ENCODE measurements at places on chromosomes 1 and 21.

DNA sequence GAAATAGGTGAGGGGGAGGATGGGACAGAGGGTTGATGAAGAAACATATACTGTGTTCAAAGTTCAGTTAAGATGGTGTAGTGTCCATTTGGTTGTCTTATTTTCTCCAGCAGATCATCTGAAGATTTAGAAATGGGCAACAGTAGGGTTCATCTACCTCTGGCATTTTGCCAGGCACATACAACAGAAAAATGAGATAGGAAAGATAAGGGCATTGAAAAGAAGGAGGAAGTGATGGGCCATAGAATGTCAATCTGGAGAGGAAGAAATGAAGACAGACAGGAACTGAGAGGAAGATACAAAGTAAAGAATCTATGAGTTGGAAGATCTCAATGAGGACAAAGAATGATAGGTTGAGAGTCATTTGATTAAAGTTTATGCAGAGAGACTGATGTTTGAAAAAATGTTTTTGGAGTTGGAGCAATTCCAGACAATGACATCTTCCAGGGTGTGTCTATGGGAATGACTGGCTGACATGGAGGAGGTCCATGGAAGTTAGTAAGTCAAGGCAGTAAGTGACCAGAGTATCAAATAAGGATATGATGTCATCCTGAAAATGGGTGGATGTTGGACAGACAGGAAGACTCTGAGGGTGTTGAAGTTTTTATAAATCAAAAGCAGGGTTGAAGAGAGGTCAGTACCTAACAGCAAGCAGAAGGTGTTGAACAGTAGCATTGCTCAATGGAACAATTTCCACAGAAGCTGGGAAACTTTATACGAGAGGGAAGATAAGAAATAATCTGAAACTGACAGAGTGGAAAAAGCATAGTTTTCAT, 18.7 kb upstream of the CD55 start:
- no peak for DNase-seq

GRCh38 chr1:109388208-109388711, 9.5 kb downstream of the SORT1 start:
- no peak for DNase-seq

DNA sequence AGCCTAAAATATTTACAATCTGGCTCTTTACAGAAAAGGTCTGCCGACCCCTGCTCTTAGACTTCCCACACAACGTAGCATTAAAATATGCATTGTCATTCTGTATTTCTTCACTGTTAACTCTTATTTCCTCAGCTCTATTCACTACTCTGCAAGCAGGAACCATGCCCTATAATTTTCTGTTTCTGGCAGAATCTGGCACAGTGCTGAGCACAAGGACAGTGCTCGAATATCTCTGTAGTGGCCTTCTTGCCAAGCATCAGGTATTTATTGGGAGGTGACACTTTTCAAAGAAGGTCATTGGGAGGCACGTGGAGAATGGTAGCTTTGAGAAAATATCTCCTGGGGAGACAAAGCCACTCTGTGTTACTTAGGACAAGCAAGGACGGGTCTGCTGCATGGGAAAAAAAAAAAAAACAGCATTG, 77.9 kb downstream of the PSMG1 start:
- DNase-seq, result no peak

DNA sequence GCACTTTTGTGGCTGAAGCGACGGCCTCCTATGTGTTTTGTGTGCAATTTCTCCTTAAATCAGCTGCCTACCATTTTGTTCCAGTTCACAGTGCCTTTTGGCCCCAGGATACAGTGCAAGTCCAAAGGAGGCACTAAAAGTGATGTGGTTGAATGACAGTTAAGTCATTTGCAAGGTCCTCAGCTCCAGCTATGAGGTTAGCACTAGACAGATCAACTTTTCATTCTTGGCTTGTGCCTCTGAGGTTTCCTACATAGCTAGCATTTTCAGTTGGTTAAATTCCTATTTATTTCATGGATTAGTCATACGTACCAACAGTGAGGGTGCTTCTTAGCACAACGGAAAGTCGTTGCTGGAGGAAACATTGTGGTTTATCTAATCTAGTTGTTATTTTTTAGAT, 59.3 kb upstream of the NTPCR start:
- DNase-seq, result no peak

DNA sequence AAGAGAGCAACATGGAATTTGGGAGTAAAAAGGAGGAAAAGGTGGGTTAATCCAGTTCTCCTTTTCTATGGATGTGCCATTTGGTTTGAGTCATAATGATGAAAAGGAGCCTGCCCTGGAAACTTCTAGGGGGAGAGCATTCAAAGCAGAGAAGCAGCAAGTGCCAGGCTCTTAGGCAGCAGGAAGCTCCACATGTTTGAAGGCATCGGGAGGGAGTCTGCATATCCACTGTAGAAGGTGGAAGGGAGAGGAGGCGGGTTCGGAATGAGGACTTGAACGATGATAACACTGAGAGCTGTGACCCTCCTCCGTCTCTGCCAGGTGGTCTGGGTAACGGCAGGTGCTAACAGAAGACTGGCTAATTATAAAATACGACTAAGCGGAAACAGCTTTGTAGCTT, 128.2 kb downstream of the RYR2 start:
- DNase-seq, result no peak

GRCh38 chr1:152165286-152166077, 6.5 kb upstream of the RPTN start:
- no peak for DNase-seq

DNA sequence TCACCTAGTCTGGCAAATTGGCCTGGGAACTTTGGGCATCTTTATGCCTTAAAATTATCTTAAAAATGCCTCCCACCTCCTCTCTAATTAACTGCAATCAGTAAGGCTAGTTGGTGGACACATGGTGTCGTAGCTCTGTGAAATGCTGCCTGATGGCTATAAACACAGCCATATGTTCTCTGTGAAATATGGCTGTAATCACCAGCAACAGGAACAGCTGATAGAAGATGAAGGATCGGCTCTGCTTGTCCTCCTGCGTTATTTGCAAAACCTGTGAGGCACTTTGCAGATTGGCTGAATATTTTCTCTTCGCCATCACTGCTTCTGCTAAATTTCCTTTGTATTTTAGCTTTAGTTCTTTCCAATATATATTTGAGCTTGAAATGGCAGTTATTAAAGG, 419.6 kb downstream of the RWDD3 start:
- no peak for DNase-seq
